ENCODE measurements at places on chromosomes 2 and 18. TPM values are rescaled to one million over a fixed set of nuclear protein-coding genes. Genes with fewer than 3 reads are reported as not detected.

DNA sequence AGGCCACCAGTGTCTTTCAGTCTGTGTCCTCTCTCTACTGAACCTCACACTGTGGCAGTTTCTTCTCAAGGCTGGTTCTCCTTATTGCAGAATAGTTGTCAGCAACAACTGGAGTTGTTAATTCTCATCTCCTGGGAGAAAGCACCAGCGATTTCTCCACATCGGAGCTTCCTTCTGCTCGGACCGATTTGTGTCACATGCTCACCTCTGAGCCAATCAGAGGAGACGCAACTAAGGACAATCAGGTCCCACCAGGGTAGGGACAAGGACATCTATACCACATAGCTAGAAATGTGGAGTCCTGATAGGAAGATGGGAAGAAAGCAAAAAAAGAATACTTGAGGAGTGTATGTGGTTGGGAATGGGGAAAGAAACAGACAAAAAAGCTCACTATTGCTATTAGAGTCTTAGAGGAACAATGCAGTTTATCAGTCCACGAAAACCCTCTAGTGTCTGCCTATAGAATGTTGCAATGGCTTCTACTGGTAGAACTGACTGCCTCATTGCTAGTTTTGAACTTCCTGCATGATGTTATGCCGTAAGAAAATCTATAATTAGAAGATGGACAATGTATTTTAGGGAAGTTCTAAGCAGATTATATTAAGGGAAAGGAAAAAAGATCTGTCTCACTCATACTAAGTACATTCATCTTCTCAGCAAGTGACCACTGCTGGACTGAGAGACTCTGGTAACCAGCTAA, 169.7 kb downstream of the CDCA7 start:
- DNase-seq: no peak

DNA sequence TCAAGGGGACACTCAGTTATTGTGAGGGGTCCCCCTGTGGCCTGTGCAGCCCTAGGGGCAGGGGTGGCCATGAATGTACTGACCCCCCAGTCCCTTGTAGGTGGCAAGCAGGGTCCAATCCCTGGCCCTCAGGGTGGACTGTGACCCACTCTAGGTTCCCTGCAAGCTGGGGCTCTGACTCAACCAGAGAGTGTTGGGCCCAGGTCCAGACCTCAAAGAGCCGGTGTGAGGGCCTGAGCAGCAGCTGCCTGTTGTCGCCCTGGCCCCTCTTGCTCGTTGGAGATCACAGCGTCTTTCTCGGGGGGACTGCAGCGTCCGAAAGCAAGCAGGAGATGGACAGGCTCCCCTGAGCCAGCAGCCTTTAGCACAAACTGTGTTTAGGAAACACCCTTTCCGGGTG, 66.8 kb upstream of the ATG16L1 start:
- DNase-seq: peak; percentile 26

- DNase-seq: no peak
These were observed 16.5 kb upstream of the CNDP2 start for GRCh38 chr18:74479486-74480148.

DNA sequence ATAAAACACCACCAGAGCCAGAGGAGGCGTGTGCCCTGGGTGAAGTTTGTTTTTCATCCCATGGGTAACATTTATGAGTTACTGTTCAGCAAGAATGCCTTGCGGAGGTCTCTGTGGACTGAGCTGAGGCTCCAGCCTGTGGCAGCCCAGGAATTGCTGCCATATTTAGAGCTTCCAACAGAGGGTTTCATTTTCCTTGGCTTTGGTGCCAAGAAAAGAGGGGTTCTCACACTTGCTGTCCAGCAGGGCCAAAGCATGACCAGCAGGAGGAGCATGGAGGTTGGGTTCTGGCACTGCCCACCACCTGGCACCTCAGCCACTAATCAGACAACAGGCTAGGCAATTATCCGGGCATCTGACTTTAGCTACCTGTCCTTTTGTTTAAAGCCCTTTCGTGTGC, 36.7 kb downstream of the EPAS1 start:
- DNase-seq: no peak

DNA sequence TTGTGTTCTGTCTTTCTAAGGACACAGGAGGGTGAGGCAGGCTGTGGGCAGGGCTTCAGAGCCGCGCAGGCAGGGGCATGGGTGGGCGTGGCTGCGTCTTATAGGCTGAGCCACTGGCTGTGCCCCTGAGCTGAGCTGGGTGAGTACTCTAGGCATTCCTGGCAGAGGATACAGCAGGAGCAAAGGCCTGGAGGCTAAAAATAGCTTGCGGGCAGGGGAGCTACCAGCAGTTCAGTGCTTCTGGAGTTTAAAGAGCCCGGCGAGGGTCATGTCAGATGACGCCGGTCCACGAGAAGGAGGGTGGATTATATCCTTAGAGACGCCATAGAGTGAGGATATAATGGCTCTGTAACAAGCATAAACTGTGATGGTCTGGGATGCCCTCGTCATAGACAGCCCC, 31.5 kb upstream of the PDIA6 start:
- peak; percentile 88 for DNase-seq

The EPAS1 gene
- 120 TPM for total RNA-seq

The DSEL gene
- total RNA-seq: 157 TPM

The ADRA2B gene
- total RNA-seq: not detected
